Stimulated activated CD4-positive, alpha-beta T cell treated with anti-CD3 and anti-CD28 coated beads, Interleukin-1b, Interleukin-23, amount 100 ng/mL, for 1 hour (primary cell): ENCODE measurements at places on chromosomes 1 and 21.
A peak's percentile ranks its signal among the peaks of the same experiment; 100 is the strongest.

DNA sequence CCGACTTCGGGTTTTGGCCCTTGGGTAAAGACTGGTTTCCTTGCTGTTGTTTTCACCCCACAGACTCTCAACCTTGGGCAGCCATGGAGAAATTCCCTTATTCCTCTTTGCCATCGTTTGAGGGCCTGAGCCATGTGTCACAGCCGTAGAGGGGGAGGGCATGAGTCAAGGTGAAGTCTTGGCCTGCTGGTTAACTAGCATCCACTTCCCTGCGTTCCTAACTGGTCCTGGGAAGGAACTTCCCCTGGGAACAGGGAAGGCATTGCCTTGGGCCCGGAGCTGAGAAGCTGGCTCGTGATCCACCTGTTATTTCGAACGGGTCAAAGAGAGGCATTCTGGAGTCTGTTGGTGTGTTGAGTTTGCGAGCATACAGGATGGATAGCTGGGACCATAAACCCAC lies 464.9 kb downstream of the CAMTA1 start:
- no peak for DNase-seq

DNA sequence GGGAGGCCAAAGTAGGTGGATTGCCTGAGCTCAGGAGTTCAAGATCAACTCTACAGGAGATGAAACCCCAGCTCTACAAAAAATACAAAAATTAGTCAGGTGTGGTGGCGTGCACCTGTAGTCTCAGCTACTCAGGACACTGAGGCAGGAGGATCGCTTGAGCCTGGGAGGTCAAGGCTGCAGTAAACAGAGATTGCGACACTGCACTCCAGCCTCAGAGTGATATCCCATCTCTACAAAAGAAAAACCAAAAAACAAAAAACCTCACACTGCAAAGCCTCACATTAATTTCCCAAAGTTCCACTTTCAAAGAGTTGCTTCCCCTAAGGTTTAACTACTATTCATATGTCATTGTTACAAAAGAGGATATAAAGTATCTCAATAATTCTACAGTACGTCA lies 29.0 kb upstream of the FBXO28 start:
- DNase-seq, result no peak

DNA sequence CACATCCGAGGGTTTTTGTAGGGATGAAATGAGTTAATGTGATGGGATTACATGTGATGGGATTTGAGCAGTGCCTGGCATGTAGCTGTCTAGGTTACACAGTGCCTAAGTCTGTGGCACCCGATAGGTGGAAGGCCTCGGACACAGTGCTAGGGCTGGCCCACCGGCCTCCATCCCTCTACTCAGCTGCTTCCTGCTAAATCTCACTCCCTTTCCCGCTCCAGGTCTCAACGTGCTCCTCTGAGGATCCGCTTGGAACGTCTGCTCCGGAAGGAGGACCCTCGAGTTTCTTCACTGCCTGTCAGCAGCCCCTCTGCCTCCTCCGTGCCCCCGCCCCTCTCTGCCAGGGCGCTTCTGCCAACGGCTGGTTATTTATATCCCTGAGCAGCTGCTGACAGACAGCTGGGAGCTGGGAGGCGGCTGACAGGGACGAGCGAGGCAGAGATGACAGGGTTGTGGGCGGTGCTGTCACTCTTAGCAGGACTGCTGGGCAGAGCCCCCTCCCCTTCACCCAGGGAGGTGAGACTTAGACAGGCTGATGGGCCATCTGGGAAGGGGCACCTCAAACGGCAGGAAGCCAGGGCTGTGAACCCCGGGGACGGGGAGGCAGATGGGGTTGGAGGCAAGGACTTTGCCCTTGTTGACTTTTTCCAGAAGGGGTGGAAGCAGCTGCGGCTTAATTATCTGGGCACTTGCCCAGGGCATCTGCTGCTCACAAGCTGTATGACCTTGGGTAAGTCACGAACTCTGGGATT lies 26.6 kb upstream of the LRRN2 start:
- DNase-seq, result no peak

- no peak for DNase-seq
Measured at GRCh38 chr1:200899015-200899386, 4.3 kb downstream of the INAVA start.

DNA sequence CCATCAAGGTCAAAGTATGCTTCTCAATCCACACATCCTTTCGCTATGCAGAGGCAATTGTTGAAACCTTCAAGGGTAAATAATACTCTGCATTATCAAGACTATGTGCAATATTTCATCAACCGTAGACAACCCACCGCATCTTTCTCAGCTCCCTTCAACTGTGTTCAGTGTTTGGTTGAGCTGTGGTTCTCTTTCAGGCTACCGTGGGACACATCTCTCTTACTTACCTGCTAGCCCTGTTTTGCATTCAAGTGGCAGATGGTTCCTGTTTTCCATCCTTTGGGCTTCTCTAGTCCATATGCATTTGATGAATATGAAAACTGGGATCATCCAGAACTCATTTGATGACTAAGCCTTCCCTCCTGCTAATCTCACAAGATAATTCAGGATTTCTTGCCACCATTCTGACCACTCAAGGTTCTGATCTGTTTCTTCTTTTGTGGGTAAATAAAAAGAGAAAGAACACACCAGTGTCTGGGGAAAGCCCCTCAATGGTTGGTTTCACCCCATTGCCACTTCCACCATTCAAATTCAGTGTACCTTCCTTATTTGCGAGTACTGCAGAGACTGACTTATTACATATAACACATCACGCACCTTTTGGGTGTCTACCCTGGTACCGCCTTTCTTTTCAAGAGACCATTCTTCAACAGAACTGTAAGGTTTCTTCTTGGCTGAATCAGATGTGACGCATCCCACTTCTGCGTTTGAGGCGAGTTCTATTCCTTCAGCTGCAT lies 61.7 kb downstream of the BACE2 start:
- no peak for DNase-seq

GRCh38 chr1:93549811-93550210 lies 101.9 kb downstream of the FNBP1L start:
- no peak for DNase-seq

GRCh38 chr1:114707604-114708003 lies 9.0 kb downstream of the NRAS start:
- no peak for DNase-seq

GRCh38 chr1:192933744-192934143 lies 124.9 kb downstream of the RGS2 start:
- no peak for DNase-seq

- DNase-seq, result no peak
Measured at GRCh38 chr1:185860311-185860710, 126.1 kb downstream of the HMCN1 start.

DNA sequence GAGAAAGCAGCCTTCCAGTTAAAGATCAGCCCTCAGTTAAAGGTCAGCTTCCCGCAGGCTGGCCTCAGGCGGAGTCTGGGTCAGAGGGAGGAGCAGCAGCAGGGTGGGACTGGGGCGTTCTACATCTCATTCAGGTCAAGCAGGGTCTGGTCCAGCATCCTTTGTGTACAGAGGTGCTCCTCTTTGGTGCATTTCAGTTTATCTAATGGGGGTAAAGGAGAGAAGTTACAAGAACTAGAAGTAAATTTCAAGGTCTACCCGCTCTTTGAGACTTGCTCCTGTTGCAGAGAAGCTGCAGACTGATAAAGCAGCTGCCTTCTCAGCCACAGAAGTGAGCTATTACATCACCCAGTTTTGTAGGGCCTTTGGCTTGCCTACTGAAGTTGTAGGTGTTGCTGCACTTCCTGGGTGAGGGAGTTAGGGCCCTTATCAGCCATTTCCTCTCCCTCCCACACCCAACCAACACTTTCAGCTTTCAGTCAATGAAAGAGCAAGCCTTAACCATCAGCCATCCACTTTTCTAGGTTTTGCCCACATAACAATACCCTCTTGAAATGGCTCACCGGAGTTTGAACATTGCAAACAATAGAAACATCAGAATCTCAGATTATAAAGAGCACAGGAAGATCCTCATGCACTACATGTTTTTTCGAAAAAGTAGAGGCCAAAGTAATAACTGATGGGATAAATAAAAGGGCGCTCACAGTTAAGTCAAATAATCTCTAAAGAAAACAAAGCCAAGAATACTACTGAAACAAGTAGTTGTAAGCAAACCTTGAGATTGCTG lies 2.8 kb upstream of the NUP210L start:
- DNase-seq, result peak; percentile 53

DNA sequence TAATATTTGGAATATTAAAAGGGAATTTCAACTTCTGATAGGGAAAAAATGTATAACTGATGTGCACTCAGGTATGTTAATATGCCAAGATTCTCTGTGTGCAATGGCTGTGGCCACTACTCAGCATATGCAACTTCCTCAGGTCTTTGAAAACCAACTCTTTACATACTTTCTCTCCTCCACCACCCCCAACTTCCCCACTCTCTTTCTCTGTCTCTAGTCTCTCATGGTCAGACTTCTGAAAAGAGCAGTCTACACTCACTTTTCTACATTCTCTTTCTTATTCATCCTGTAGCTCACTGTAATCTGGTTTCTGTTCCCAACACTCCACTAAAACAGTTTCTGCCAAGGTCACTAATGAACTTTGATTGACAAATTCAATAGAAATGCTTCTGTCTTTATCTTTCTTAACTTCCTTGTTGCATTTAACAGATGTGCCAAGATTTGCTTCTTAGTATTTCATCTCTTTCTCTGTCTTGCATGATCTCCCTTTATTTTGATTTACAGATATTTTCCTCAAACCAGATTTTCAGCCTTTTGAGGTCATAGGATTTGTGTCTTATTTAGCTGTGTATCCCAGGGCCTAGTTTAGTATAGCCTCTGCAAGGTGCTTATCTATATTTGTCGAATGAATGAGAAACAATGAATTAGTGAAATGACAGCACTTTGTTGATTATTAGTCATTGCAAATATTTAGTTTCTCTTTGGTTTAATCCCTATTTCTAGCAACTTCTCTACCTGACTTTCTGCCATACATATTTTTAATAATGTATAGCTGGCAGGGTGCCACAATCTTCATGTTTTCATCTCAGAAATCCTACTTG lies 168.9 kb downstream of the LMO4 start:
- no peak for DNase-seq
